ENCODE measurements at places on chromosomes 7 and 10.

- no peak for DNase-seq
Measured at GRCh38 chr10:110646417-110647135, 2.4 kb downstream of the RBM20 start.

DNA sequence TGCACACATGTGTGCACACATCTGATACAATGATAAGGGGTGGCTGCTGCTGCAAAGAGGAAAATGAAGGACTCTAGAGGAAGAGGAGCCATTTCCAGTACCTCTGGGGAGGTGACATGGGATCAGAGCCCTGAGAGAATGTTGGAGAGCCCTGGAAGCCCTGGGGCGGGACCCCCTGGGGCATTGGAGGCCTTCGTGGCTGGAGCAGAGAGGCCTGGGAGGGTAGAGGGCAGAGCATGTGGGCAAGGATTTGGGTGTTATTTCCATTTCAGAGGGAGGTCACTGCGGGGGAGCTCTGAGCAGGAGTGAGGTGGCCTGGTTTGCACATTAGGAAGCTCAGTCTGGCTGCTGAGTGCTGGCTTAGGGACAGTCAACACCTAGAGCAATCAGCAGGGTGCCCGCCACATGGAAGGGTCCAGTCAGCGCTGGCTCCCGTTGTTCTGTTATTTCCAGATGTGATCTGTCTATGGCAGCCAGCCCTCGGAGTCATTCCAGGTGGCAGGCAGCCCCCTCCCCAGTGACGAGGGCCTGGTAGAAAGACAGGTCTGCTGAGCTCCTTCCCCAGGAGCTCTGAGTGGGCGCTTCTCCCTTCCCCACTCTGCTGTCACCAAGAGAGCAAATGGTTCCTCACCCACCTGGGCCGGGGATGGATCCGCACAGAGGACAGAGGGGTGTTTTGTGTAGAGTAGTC lies 24.1 kb upstream of the BTBD16 start:
- no peak for DNase-seq

- DNase-seq, result no peak
Measured at GRCh38 chr10:26311383-26311940, 94.9 kb downstream of the GAD2 start.

- DNase-seq, result no peak
Measured at GRCh38 chr10:27558612-27559020, 54.5 kb downstream of the RAB18 start.

GRCh38 chr10:86285136-86285790 lies 81.3 kb downstream of the GRID1 start:
- peak; percentile 9 for DNase-seq

All from NCI-H748 treated with DMSO at 0.1 percent for 48 hours (cell line).